ENCODE measurements at places on chromosomes 2 and 18.

GRCh38 chr2:25388491-25388890, 46.8 kb upstream of the DNMT3A start:
- no peak for ATAC-seq

GRCh38 chr2:84458551-84459017, 496 bp downstream of the SUCLG1 start:
- peak; percentile 15 for ATAC-seq

- no peak for ATAC-seq
These were observed 316.5 kb downstream of the EN1 start for GRCh38 chr2:118530976-118531375.

- peak; percentile 87 for ATAC-seq
These were observed 10.2 kb downstream of the PROKR1 start for GRCh38 chr2:68653538-68653982.

- no peak for ATAC-seq
These were observed 132.2 kb upstream of the SMAD7 start for GRCh38 chr18:49082714-49083688.

DNA sequence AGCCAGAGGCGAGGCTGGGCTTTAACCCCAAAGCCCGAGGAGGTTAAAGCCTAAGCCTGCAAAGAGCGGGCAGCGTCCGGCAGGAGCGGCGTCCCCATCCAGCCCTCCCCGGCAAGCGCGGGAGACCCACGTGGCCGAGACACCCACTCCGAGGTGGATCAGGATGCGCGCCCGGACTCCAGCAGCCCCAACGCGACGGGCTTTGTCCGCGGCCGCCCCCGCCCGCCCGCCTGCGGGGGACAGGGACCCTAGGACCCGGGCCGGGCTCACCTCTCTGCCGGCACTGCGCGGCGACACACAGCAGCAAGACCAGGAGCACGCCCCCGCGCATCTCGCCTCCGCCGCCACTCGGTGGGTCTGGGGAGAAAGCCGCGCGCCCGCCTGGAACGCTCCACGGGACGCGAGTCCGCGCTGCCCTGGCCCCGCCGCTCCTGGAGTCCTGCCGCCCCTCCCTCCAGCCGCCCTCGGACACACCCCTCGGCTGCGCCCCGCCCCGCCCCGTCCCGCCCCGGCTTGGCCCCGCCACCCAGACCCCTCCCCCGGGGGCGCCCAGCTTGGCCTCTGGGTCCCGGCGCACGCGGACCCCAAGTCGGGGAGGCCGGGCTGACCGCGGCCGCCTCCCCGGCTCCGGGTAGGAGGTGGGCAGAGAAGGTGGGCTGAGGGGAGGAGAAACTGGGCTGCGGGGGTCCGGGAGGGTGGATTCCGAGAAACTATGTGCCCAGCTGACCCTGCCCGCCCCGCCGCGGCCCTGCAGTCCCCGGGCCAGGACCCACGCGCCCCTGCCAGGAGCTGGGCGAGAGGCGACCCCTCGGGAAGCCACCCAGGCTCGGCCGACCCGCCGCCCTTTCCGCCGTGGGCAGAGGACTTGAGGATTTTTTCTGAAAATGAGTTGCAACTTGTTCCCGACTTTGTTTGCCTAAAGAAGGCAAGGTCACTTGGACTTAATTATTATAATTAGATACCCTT, at the start of gene LAMA1:
Gene LAMA1 (minus strand): TSS at position 408 of the 966 bp plus-strand sequence. CDS start 77 bp downstream, at position 331.
- ATAC-seq, result no peak

- ATAC-seq, result no peak
These were observed 147.3 kb downstream of the BCL11A start for GRCh38 chr2:60406192-60406591.

DNA sequence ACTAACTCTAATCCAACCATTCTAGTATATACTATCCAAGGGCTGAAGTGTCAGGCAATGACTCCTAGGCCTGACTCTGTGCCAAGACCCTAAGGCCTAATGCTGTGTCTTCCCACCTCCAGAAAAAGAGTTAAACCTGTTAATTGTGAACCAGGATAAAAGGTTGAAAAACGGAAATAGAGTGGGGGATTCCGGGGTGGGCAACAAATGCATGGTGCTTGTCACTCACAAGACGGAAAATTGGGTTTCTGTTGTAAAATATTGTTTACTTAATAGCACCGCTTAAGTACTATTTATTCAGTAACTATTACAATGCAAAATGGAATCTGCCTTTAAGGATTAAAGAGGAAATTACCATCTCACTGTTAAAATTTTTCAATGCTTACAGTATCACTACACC, 3.2 kb downstream of the STK17B start:
- ATAC-seq, result no peak

- ATAC-seq, result no peak
These were observed 123.8 kb downstream of the AKAIN1 start for GRCh38 chr18:5073026-5073944.

GRCh38 chr2:21836719-21837118, 713.0 kb downstream of the TDRD15 start:
- no peak for ATAC-seq

DNA sequence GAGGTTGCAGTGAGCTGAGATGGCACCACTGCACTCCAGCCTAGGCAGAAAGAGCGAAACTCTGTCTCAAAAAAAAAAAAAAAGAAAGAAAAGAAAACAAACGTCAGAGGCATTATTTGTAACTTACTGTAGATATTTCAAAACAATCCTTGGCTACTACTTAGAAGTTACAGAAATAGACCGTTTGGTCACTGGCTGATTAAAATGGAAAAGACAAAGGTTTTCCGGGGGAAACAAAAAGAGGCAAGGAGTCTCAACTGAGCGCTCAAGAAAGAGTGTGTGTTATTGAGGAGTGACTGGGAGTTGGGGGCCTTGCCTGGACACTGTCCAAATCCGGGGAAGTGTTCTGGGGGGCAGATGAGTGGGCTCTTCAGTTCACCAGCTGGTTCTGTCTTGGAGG, 47.6 kb downstream of the TEX44 start:
- no peak for ATAC-seq

GRCh38 chr2:209529579-209529978, 105.7 kb downstream of the MAP2 start:
- ATAC-seq, result no peak

- no peak for ATAC-seq
These were observed 87.2 kb downstream of the LPIN1 start for GRCh38 chr2:11833601-11834000.

GRCh38 chr2:216880509-216881184, 20.8 kb upstream of the TNP1 start:
- no peak for ATAC-seq

DNA sequence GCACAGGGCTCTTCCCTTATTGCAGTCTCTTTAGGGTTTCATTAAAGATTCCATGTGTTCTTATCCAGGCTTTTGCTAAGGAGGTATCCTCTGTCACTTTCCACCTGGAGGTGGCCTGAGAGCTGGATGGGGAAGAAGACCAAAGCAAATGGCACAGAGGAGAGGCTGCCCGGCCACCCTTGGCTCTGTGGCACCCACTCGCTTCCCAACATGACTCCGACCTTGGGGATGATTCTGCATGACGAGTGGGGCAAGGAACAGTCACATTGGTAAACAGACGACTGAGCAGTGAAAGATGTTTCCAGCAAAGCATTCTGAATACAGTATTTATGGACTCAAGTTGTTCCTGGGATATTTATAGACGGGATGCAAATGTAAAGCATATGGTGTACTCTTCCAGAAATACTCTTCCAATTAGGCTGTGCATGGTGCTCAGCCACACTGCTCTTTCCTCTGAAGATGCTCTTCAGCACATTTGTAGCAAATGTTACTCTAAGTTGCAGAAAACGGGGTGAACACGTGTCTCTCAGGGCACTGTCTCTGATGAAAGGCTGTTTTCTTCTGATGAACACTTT, 377.1 kb upstream of the HS6ST1 start:
- no peak for ATAC-seq

- no peak for ATAC-seq
These were observed 39.3 kb upstream of the EDAR start for GRCh38 chr2:109028277-109028676.

- ATAC-seq, result no peak
These were observed 216.3 kb downstream of the LDLRAD4 start for GRCh38 chr18:13434854-13435253.

- ATAC-seq, result no peak
These were observed 8.9 kb downstream of the ARHGAP25 start for GRCh38 chr2:68743531-68743930.

GRCh38 chr2:170815746-170816503, 762 bp upstream of the GAD1 start:
- ATAC-seq, result peak; percentile 51

- ATAC-seq, result no peak
These were observed 17.3 kb upstream of the TTR start for GRCh38 chr18:31574359-31574758.

DNA sequence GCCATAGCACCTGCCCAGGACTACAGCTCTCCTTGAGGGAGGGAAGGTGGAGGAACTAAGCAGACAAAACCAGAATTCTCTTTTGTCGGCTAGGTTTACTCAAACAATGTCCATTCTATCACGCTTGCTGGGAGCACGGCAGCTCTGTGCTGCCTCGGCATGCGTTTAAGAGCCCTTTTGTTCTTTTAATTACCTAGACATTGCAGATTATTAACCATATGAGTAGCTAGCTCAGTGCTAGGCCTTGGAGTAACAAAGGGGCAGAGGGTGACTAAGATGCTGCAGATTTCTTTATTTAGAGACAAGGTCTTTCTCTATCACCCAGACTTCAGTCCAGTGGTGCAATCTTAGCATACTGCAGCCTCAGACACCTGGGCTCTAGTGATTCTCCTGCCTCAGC, 11.1 kb downstream of the MSGN1 start:
- ATAC-seq, result no peak

DNA sequence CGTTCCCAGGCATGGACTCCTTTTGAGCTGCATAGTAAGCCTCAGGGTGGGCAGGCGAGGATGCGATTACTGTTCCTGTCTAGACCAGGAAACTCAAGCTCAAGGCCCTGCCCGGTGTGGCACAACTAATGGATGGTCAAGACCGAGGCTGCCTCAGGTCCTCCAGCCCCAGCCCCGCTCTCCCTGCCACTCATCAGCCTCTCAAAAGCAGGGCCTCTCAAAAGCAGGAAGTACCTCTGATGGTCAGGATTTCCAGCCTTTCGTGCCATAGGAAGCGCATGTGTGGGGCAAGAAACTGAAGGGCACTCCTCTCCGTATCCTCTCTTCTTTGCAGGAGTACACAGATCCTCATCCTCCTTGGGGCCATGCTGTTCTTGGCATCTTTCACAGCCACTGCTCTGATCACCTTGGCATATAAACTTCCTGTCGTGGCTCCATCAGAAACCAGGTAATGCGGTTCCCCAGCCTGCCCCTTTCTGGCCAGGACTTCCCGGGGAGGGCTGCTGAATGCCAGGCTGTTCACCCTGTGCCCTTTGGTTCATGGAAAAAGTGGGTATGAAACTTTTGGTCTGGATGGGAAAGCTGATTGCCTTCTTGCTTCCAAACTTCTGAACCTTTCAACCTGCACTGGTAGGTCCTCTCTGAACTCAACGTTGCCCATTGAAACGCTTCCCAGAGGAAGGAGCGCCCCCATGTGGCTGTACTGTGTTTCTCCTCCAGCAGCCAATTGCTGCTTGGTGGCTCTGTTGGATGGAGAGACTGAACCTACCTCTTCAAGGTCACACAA, 82.8 kb upstream of the SEC11C start:
- no peak for ATAC-seq

DNA sequence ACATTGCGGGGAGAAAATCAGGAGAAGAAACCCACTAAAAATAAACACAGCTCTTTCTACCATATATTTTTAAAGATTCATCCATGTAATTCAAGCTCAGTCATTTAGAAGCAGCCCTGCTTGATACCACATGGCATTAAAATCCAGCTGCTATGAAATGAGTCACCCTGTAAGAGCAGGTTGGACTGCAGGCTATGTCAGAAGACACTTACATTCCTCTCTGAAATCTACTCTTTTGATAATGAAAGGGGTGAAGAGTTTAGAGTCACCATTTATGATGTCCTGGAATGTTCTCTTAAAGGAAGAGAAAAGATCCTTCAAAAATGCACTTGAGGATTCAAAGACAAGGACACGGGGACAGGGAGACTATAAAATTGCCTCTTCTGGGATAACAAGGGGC, 100.6 kb upstream of the APCDD1 start:
- no peak for ATAC-seq

DNA sequence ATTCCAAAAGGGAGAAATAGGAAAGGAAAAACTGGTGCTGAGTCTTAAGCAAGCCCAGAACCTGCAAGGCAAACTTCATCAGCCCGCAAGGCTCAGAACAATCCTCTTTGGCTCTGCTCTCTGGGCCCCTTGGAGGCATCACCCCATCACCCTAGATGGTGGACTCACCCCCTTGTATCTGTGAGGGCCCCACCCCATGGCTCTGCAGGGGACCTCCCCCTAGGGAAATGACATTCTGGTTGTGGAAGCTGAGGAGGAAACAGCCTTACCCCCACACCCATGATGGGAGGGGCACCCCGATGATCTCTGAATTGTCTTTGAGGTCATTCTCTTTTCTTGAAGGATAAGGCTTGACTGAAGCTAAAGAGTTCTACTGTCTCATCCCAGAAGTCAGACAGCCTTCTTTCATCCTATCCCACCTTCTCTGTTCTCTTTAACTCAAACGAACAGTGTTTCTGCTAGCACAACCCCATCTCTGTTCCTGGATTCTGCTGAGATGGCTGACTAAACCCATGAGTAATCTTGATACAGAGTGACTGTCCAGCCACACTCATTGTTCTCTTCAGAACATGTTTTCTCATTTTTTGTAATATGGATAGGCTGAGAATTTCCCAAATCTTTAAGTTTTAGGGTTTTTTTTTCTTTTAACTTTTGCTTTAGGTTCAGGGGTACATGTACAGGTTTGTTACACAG, 492.1 kb upstream of the MYT1L start:
- no peak for ATAC-seq

DNA sequence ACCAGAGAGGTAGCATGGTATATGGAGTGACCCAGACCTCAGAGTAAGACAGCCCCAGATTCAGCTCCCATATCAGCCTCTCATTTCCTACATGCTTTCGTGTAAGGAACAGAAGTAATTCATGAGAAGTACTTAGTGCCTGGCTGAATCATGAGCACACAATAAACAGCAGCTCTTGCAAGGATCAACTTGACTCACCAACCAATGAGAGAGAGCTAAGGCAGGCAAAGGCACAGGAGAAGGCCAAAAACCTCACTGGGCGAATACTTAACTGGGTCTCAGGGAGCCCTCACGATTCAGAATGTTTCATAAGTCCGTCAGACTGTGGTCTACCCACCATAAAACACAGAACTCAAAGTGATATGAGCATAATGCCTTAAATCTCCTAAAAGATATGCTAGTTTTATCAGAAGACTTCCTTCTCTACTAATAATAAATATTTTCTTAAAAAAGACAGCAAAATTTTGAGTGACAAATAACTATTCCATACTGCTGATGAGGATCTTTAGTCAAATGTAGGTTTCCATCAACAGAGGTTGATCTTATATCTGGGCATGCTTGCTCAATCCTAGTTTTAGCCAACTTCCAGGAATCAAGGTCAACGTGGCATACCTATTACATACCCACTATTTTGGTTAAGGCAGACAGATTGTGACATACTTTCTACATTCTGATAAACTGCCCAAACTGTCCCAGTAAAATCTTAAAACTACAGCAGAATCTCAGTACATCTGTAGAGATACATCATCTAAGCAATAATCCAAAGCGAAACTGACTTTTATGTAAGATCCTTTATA, 34.9 kb downstream of the IMMT start:
- ATAC-seq, result no peak

Measured in activated CD4-positive, CD25-positive, alpha-beta regulatory T cell treated with anti-CD3 and anti-CD28 coated beads, Interleukin-2, amount 50 U/mL, for 24 hours (primary cell).